ENCODE measurements at places on chromosomes 7 and 10. TPM values are rescaled to one million over a fixed set of nuclear protein-coding genes. Genes with fewer than 3 reads are reported as not detected.

Gene SEC61A2
- 9.1 TPM for total RNA-seq

Gene LUC7L2
- total RNA-seq, result 131 TPM

Gene GBX1
- not detected for total RNA-seq

Gene RUFY2
- 12.9 TPM for total RNA-seq

Gene LAMB4
- not detected for total RNA-seq

Gene UNCX
- not detected for total RNA-seq

Gene ZPBP
- not detected for total RNA-seq

Gene VPS37D
- total RNA-seq, result 0.16 TPM

Gene LIPJ
- not detected for total RNA-seq

Gene ZNF862
- total RNA-seq, result 24.9 TPM

Gene GPR85
- total RNA-seq, result not detected

All from activated CD8-positive, alpha-beta T cell treated with anti-CD3 and anti-CD28 coated beads, Interleukin-2, amount 10 ng/mL, durations not matched to agents 7 days and 5 days (primary cell).